ENCODE measurements at places on chromosomes 2 and 18.

DNA sequence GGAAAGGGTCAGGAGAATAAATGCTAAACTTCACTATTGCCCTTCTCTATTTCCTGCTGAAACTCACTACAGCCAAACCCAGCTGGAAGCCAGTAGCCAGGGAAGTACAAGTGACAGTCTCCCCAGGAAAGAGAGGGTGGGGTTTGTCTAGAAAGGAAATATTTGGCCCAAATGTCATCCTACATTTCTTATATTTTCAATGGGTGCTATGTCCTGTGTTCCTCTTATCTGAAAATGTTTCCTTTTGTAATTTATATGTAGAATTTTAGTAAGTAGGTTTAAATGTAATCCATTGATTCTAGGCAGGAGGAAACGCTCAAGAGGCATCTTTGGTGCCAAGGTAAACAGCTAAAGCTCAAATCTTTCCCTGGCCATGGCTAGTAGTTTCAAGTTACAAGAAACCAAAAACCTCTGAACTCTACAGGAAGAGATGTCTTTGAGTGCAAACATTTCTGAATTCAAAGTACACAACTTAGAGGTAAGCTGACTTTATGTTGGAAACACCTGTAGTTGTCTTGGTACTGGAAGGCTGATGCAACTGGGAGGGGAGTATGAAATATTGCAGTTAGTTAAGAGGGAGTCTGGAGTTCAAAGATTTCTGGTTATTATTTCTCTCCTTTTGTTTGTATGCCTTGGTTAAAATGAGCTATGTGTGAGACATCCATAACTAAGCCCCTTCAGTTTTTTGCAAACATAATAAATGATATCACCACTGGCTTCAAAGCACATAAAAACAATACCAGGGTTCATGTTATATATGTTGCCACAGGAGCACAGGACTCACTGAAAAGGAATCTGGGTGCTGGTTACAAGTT is 356.1 kb upstream of the ZC3H15 start:
- DNase-seq: no peak

- no peak for DNase-seq
Observed at GRCh38 chr2:191635333-191636234, 42.4 kb upstream of the NABP1 start.

GRCh38 chr2:33581872-33582271 is 17.2 kb downstream of the FAM98A start:
- DNase-seq: peak; percentile 50

- DNase-seq: no peak
Observed at GRCh38 chr2:178550352-178550751, 70.1 kb downstream of the PLEKHA3 start.

DNA sequence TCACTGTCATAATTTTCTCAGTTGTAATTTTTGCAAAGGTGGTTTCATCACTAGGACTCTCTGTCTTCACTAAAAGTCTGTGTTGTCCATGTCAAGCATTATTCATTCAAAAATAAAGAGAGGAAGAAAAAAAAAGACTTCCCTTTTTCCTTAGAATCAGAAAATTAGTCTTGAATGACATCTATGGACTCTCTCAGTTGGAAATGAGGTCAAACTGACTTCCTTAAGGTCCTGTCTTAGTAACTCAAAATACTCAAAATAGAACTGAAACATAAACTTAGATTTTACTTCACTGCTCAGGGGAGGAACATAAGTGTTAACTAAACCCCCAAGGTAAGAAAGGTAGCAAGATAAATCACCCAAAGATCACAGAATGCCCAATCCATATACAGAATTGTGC is 2.2 kb upstream of the ZNF407 start:
- no peak for DNase-seq

GRCh38 chr2:160290598-160290997 is 90.5 kb upstream of the ITGB6 start:
- no peak for DNase-seq

- DNase-seq: peak; percentile 7
Observed at GRCh38 chr18:49560624-49561288, 1.1 kb upstream of the LIPG start.

GRCh38 chr2:132669908-132670495 is at the start of gene LYPD1:
TSS of gene LYPD1 (minus strand) at chr2:132670205. CDS start at chr2:132669932, 273 bp downstream.
- DNase-seq: peak; percentile 17

GRCh38 chr2:26429779-26430578 is 28.3 kb downstream of the DRC1 start:
- no peak for DNase-seq

DNA sequence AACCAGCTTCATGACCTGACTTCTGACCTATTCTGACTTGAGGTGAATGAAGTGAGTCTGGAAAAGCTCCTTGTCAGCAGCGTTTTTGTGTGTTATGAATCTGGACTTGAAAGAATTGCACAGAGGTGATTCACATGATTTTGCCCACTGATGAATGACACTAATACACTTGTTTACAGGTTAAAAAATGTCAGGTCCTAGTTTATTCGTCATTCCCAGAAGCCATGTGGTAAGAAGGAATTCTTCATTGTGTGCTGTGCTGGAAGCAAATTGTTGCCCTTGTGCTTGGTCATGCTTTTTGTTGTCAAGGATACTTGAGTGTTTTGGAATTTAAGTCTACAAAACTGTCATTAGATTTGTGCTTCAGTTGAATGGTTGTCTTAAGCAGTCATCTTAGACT is 15.5 kb downstream of the SEC11C start:
- DNase-seq: no peak

- DNase-seq: no peak
Observed at GRCh38 chr2:152710713-152711112, 6.5 kb downstream of the PRPF40A start.

GRCh38 chr2:50448556-50448955 is 583.4 kb downstream of the NRXN1 start:
- no peak for DNase-seq

DNA sequence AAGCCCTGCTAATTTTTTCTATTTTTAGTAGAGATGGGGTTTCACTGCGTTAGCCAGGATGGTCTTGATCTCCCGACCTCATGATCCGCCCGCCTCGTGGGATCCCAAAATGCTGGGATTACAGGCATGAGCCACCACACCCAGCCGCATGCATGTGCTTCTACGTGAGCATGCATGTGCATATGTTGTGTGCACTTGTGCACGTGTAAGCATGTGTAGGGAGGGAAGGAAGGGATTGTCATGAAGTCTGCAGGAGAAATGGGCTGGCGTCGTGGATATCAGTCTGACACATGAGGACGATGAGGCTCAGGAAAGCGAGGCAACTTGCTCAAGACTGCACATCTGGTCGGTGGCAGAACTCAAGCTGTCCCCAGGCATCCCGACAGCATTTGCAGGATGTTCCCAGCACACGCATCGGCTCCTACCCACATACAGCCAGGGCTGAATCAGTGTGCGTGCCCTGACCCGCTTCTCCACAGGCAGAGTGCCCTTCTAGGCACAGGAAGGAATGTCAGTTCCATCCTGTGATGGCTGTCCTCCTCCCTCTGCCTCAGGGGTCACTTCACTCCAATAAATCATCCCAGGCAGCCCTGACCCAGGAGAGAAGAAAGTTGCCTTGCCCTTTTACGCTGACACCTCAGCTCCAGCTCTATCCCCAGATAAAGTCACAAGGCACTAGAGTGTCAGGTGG is 49.9 kb upstream of the SLC14A2 start:
- DNase-seq: no peak

All from hematopoietic multipotent progenitor cell treated with erythropoietin and hydrocortisone succinate and interleukin-3 and kit ligand, for 4 days (in vitro differentiated cells).